Activated T-cell treated with anti-CD3 and anti-CD28 coated beads, Interleukin-2, amount 50 U/mL, for 4 hours (primary cell): ENCODE measurements at places on chromosomes 16 and 17. TPM values are rescaled to one million over a fixed set of nuclear protein-coding genes. Genes with fewer than 3 reads are reported as not detected.

The CCL11 gene
- total RNA-seq = not detected

- DNase-seq = peak; percentile 76
Measured at GRCh38 chr17:40564883-40565768, at the start of gene CCR7. CCR7 (minus strand) TSS chr17:40565472; CDS start chr17:40565409, 63 bp downstream.

DNA sequence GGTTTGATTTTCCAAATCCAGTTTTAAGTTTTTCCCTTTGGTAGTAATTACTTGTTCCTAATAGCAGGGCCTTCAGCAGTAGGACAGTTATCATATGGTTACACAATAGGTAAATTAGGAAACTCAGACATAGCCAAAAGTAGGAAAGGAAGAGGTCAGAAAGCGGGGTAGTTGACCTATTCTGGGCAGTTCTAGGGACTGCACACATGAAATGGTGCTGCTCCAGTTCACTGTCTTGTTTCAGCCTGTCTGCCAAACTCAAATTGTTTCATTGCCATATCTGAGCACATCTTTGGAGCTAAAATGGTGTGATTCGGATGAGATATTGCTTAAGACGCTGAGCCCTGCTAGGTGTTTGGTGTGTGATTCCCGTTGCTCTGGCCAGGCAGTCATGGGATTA, 56.7 kb downstream of the TANGO6 start:
- no peak for DNase-seq

DNA sequence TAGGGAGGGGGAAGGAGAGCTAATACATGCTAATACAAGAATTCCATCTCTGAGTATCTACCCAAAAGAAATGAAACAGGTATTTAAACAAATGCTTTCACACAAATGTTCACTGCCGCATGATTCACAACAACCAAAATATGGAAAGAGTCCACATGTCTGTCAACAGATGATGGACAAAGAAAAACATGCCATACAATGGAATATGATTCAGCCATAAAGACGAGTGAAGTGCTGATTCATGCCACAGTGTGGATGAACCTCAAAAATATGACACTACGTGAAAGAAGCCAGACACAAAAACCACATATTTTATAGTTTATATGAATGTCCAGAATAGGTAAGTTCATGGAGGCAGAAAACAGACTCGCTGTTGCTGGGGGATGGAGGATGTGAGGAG, 321.4 kb downstream of the FOXL1 start:
- no peak for DNase-seq

- DNase-seq = no peak
Measured at GRCh38 chr16:73858326-73858725, 438.3 kb upstream of the PSMD7 start.

DNA sequence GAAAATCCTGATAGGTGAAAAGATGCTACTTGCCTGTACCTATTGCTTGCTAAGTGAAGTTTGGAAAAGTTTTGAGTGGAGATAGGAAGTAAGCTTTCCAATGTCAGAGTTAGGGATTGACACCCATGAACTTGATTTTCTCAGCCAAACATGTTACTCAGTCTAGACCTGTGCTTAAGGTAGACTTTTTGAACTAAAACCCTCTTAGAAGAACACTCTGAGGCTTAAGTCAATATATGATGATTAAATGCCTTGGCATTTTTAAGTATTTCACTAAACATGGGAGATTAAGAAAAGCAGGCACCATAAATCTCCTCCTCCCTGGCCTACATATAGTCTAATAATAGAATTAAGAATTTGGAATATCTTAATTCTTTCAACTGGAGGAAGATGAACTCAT, 785.6 kb upstream of the SOX9 start:
- DNase-seq = no peak
